Neural progenitor cell (in vitro differentiated cells): ENCODE measurements at places on chromosomes 2 and 18. TPM values are rescaled to one million over a fixed set of nuclear protein-coding genes. Genes with fewer than 3 reads are reported as not detected.

Gene CYS1
- total RNA-seq = 0.56 TPM in 1 of 2 replicates, not detected in the other

Gene CNGA3
- not detected in 2 replicates for total RNA-seq

Gene NXPH2
- total RNA-seq = 2.7 and 4.3 TPM in 2 replicates

Gene MPP4
- not detected in 2 replicates for total RNA-seq

Gene HOXD9
- not detected in 2 replicates for total RNA-seq

Gene CHMP1B
- 50.8 and 62.9 TPM in 2 replicates for total RNA-seq

Gene ID2
- 140 and 224 TPM in 2 replicates for total RNA-seq

Gene SGPP2
- total RNA-seq = 0.11 and 0.34 TPM in 2 replicates

Gene PDE1A
- 0.06 TPM in 1 of 2 replicates, not detected in the other for total RNA-seq

Gene RASGRP3
- not detected in 2 replicates for total RNA-seq

Gene RTP5
- not detected in 2 replicates for total RNA-seq

Gene C2orf68
- total RNA-seq = 31.1 and 47.6 TPM in 2 replicates

Gene MROH2A
- not detected in 2 replicates for total RNA-seq

Gene ALPG
- total RNA-seq = not detected in 2 replicates

Gene SP140
- 0.06 TPM in 1 of 2 replicates, not detected in the other for total RNA-seq

Gene ARHGEF33
- 0.19 and 2.5 TPM in 2 replicates for total RNA-seq

Gene DPP4
- total RNA-seq = 0.12 and 0.49 TPM in 2 replicates

Gene CFAP53
- total RNA-seq = 0.36 and 0.74 TPM in 2 replicates

Gene OR6B2
- total RNA-seq = not detected in 2 replicates

Gene GULP1
- total RNA-seq = 96.6 and 154 TPM in 2 replicates

Gene LOXHD1
- not detected in 2 replicates for total RNA-seq

Gene LONRF2
- total RNA-seq = 0.34 and 0.37 TPM in 2 replicates

Gene G6PC2
- total RNA-seq = not detected in 2 replicates

Gene SERPINB5
- 0.09 TPM in 1 of 2 replicates, not detected in the other for total RNA-seq

Gene CACNB4
- total RNA-seq = 8.9 and 14.2 TPM in 2 replicates

Gene CENPA
- total RNA-seq = 42.8 and 55.0 TPM in 2 replicates

Gene SLC25A52
- not detected in 2 replicates for total RNA-seq
